CD4-positive, alpha-beta T cell treated with Interleukin-15 for 4 hours (primary cell): ENCODE measurements at places on chromosomes 3 and 15.

DNA sequence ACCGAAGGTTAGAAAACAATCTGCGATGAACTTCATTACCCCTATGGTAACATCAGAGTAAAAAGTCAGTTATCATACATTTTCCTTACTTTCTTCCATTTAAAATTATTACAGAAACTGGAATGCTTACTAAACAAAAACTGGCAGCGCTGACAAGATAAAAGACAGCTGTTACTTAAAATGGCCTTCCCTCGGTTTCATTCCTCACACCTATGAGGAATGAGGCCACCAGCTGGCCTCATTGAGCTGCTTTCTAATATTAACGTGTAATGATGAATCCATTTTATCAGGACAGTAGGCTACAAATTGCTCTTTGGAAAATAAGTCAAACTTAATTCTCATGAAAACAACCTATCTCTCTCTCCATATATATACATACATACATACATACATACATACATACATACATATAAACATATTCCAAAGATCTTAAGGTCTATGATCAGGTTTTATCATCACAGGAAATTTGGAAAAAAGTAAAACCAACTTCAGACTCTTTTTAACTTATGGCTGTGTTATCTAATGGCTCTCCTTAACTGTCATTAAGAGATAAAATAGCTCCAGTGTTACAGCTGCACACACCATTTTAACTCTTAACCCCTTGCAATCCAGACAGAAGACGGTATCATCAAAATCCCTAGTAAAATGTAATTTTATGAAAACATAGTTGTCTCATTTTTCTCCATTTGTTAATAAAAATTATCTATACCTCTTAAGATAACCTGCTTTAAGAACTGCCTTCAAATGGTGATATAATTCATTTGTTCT, 5.2 kb downstream of the CCNL1 start:
- no peak for DNase-seq

DNA sequence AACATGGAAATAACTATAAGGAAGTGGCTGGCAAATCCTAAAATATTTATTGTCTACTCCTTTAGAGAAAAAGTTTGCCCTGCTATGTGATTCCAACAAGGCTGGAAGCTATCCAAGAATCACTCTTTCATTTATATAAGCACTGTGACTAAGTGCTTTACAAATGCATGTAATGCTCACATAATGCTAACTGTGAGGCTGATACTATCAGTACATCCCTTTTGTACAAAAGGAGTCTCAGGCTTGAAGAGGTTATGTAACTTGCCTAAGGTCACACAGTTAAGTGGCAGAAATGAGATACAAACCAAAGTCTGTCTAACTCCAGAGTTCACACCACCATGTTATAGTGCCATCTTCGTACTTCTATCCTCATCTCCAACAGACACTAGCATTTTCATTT, 17.0 kb downstream of the TOPBP1 start:
- no peak for DNase-seq

GRCh38 chr15:67832897-67833709, 6.7 kb downstream of the RNU6-1 start:
- no peak for DNase-seq

DNA sequence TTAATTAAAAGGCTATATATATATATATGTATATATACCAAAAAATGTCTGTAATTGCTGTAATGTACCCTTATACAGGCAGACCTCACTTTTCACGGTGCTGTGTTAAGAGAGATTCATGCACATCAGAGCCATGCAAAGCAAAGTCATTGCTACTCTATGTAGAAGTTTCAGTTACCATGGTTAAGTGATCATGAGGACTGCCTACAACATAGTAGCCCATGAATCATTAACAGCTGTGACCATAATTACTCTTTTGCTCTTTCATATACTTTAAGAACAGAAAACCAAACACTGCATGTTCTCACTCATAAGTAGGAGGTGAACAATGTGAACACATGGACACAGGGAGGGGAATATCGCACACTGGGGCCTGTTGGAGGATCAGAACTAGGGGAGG, 225.3 kb upstream of the EPHA3 start:
- no peak for DNase-seq

- DNase-seq = no peak
Measured at GRCh38 chr3:114319453-114319852, 25.6 kb downstream of the TIGIT start.

GRCh38 chr3:168273036-168273435, 177.3 kb upstream of the GOLIM4 start:
- no peak for DNase-seq

DNA sequence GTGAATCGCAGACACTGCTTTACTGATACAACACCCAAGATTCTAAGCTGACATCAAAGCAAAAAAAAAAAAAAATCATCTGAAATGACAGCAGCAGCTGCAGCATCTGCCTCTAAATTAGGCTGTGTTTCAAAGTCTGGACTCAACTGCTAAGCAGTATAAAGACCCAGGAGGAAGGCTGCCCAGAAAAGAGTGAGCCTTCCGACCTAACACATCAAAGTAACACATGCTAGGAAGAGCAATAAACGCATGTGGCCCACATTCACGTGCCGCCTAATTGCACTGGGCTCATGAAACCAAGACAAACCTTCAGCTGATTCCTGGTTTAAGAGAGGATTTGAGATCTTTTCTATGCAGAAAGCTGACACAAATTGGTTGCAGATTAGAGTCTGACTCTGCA, 317.1 kb downstream of the ZIC4 start:
- DNase-seq = no peak

GRCh38 chr15:101428758-101429157, 60.7 kb downstream of the PCSK6 start:
- DNase-seq = no peak

GRCh38 chr3:71395470-71395869, 188.1 kb downstream of the FOXP1 start:
- DNase-seq = no peak

DNA sequence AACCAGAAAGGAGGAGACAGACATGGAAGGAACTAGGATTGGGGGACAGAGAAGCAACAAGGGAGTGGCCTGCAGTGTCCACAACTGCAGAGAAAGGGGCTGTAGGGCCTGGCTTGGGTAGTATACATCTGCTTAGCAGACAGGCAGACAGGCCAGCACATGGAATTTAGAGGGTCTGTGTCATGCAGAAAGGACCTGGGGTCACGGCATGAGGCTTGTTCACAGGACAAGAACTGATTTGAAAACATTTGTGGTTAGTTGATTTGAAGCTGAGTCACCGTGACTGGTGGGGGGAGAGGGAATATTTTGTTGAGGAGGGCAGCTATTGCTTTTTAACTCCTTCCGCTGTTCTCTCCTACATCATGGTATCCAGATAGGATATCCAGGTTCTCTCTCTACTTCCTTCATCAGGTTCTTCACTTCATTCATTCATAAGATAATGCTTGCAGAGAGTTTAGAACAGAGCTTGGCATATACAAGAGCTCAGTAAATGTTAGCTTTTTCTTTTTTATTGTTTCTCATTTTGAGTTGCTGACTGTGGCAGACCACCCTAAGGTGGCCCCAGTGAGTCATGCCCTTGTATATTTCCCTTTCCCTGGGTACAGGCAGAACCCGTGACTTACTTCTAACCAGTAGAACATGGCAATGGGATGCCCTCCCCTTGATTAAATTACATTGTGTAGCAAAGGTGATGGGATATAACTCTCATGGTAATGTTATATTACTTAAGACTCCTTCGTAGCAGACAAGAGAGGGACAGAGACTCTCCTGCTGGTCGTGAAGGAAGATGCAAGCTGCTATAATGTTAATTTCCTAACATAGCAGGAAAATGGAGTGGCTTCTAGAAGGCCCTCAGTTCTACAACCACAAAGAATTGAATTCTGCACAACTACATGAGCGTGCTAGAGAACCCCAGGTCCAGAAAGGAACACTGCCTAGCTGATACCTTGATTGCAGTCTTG, 95.0 kb upstream of the NMNAT3 start:
- DNase-seq = no peak

- DNase-seq = no peak
Measured at GRCh38 chr15:101637919-101638318, 14.3 kb downstream of the TM2D3 start.

GRCh38 chr3:28406241-28406640, 57.6 kb upstream of the AZI2 start:
- no peak for DNase-seq

GRCh38 chr15:72306211-72306785, 13.7 kb downstream of the CELF6 start:
- peak; percentile 76 for DNase-seq

- no peak for DNase-seq
Measured at GRCh38 chr3:109137761-109138160, 1.2 kb downstream of the C3orf85 start.

DNA sequence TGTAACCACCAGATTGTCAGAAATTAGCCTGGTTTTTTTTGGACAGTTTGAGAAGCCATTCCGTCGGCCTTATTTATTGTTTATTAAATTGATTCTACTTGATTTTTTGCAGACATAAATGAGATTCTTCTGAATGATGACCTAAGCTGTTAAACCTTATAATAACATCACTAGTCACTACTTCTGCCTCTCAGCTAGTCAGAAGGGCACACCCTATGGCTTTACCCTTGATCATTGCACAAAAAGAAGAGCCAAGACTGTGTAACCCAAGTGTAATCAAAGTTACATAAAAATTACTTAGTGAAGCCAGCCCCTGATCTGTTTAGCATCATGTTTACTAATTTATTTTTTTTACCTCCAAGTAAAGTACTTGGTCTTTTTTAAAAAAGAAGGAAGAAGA, 64.3 kb downstream of the CHL1 start:
- DNase-seq = no peak

- DNase-seq = no peak
Measured at GRCh38 chr3:150936693-150937092, 31.5 kb upstream of the MINDY4B start.

DNA sequence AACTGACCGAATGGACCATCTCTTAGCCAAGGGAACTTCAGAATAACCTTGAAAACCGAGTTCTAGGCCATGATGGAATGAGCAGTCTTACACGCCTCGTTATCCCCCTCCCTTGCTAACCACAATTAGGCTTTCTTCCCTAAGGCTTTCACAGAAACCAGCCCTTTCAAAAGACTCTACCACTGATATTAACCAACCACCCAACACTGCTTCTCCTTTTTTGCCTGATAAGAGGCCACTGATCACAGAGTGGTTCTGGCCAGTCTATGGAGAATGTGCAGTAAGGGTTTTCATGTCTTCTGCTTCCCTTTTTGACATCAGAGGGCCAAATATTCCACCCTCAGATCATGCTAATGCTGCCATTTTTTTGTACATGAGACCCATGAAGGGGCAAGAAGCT, 59.3 kb downstream of the MCF2L2 start:
- no peak for DNase-seq

GRCh38 chr3:172201870-172202236, 162.5 kb downstream of the FNDC3B start:
- no peak for DNase-seq

- DNase-seq = no peak
Measured at GRCh38 chr15:61974118-61974517, 86.1 kb downstream of the VPS13C start.

DNA sequence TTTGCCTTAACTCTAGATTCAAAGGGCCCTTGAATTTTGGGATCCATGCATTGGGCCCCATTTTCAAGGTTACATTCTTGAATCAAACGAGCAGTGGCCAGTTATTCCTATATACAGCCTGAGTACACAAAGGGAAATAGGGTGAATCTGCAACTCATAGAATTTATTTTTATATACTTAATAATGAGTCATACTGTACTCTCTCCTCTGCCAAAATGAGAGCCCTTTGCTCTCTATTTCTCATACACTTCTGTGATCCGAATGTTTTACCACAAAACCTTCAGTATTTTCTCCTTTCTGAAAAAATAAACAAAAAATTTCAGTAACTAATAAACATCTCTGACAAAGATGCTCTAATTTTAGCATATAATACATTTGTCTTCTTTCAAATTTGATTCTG, 116.7 kb downstream of the SERPINI1 start:
- DNase-seq = no peak

- DNase-seq = peak; percentile 13
Measured at GRCh38 chr3:172808969-172809546, 58.5 kb downstream of the ECT2 start.
